ENCODE measurements at places on chromosomes 6 and 20. TPM values are rescaled to one million over a fixed set of nuclear protein-coding genes. Genes with fewer than 3 reads are reported as not detected.

DNA sequence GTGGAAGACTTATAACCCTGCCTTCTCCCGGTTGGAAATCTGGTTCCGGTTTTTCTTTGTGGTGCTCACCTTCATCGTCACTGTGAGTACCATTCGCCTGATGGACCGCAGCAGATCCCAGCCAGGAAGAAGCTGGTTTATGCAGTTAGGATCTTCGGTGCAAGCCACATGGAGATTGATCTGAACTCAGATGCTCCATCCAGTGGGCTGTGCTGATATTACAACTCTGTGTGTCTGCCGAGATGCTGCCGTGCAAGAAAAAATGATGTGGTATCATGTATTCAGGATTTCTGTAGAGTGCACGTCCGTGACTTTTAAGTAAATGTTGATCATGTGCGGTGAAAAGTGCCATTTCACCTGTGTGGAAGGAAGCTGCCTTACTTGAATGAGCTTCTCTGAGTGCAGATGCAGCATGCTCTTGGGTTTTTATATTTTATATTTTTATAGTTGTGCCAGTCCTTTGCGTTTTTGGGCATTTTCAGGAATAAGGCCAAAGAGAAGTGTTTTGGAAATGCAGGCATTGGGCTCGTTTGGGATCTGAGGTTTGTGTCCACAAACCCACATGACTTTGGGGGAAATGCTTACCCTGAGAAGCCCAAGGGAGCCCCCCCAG lies 39.2 kb downstream of the DYNLT1 start:
- peak overlapping the region; percentile 45 for H3K27ac ChIP-seq
- no peak overlapping the region for H3K4me3 ChIP-seq
- peak; percentile 75 for DNase-seq
- peaks cover 4% of the 10 kb centered on the region for H3K36me3 ChIP-seq
- no peaks in the 10 kb centered on the region for H3K27me3 ChIP-seq

DNA sequence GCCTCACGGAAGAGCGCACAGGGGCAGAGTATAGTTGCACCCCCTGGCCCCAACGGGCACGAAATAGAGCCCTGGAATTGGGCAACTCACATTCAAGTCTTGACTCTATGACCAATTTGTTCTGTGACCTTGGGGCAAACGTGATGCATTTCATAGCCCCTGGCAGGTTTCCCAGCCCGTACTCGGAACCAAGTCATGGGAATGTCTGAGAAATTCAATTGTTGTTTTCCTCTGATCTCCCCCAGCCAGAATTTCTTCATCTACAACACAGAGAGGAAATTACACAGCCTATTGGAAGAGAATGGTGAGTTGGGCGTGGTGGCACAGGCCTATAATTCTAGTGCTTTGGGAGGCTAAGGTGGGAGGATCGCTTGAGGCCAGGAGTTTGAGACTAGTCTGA lies 322.3 kb upstream of the SULF2 start:
- no peaks in the 10 kb centered on the region for H3K27me3 ChIP-seq
- no peak overlapping the region for H3K4me3 ChIP-seq
- H3K4me1 ChIP-seq: no peaks in the 10 kb centered on the region
- no peaks in the 10 kb centered on the region for H3K36me3 ChIP-seq
- no peak for DNase-seq

- H3K27me3 ChIP-seq: no peaks in the 10 kb centered on the region
- no peak overlapping the region for H3K27ac ChIP-seq
- no peak overlapping the region for H3K4me3 ChIP-seq
Observed at GRCh38 chr6:147463651-147464050, 44.8 kb upstream of the SAMD5 start.

The LINC00237 gene
- 1.8 TPM for total RNA-seq

DNA sequence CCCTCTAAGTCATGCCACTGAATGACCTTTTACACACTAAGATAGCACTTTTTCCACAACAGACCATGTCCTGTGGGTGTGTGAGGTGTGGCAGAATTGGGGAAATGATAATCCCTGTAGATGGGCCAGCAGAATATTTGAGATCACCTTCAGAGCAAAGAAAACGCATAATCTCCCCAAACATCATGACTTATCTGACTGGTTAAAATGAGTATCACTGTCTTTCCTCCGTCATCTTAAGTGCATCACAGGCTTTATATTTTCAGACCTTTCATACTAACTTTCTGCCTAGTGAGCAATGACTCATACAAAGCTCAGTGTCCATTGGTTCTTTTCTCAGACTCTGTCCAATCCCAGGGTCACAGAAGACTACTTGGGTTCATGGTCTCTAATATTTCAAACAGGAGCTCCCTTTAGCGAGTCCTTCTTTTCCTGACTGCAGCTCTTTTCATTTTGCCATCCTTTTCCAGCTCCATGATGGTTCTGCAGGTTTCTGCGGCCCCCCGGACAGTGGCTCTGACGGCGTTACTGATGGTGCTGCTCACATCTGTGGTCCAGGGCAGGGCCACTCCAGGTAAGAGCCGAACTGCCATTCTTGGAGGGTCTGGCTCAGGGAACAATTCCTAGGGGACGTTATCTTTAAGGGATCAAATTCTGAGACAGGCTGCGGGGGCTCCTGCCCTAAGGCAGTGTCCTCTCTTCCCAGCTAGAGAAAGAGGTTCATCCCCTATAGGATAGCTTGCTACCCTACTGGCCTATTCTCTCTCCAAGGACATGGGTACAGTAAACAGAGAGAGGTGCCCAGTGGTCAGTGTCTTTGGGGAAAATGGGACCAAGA lies at the start of gene HLA-DPB1:
TSS of gene HLA-DPB1 (plus strand) at position 423 of the 838 bp plus-strand sequence. CDS start at position 475, 52 bp downstream.
- DNase-seq: peak; percentile 16
- no peak within 1 kb of the TSS for H3K27ac ChIP-seq
- H3K27me3 ChIP-seq: no peaks in the 10 kb centered on the region
- H3K36me3 ChIP-seq: no peaks in the 10 kb centered on the region

DNA sequence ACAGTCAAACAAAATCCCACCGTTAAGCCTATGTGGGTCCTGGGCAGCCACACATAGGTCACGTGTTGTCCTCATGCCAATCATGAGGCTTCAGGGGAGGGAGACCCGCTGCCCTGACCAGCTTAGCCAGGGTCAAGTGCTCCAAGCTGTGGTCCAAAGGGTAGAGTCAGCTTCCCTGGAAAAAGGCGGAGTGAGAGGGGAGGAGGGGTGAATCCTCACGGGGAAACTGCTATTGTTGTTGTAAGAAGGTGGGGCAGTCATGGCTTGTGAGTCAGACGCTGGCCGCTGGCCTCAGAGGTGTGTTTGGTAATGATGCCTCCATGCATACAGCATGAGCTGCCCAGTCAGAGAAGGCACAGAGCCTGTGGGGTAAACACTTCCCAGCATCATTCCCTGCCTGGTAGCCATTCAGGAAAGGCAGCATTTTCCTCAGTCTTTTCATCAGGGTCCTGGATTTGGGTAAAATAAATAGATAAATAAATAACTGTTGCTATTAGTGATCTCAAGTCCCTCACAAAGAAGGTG lies 8.7 kb downstream of the CST3 start:
- H3K4me1 ChIP-seq: peaks cover 30% of the 10 kb centered on the region
- peak overlapping the region; percentile 37 for H3K27ac ChIP-seq
- H3K4me3 ChIP-seq: no peak overlapping the region
- no peaks in the 10 kb centered on the region for H3K27me3 ChIP-seq
- H3K36me3 ChIP-seq: no peaks in the 10 kb centered on the region

The DCBLD1 gene
- 73.4 TPM for total RNA-seq

The PREP gene
- total RNA-seq: 69.9 TPM

The OLIG3 gene
- total RNA-seq: not detected

GRCh38 chr6:18536591-18537055 lies 149.5 kb downstream of the RNF144B start:
- H3K36me3 ChIP-seq: no peaks in the 10 kb centered on the region
- no peak for DNase-seq
- H3K4me3 ChIP-seq: no peak overlapping the region
- no peaks in the 10 kb centered on the region for H3K27me3 ChIP-seq
- no peaks in the 10 kb centered on the region for H3K4me1 ChIP-seq

GRCh38 chr20:57495978-57496377 lies 29.0 kb downstream of the CTCFL start:
- peaks cover 2% of the 10 kb centered on the region for H3K27me3 ChIP-seq
- H3K27ac ChIP-seq: no peak overlapping the region
- DNase-seq: no peak
- H3K36me3 ChIP-seq: no peaks in the 10 kb centered on the region
- peaks cover 6% of the 10 kb centered on the region for H3K4me1 ChIP-seq
- H3K4me3 ChIP-seq: no peak overlapping the region

The BPIFB1 gene
- not detected for total RNA-seq

DNA sequence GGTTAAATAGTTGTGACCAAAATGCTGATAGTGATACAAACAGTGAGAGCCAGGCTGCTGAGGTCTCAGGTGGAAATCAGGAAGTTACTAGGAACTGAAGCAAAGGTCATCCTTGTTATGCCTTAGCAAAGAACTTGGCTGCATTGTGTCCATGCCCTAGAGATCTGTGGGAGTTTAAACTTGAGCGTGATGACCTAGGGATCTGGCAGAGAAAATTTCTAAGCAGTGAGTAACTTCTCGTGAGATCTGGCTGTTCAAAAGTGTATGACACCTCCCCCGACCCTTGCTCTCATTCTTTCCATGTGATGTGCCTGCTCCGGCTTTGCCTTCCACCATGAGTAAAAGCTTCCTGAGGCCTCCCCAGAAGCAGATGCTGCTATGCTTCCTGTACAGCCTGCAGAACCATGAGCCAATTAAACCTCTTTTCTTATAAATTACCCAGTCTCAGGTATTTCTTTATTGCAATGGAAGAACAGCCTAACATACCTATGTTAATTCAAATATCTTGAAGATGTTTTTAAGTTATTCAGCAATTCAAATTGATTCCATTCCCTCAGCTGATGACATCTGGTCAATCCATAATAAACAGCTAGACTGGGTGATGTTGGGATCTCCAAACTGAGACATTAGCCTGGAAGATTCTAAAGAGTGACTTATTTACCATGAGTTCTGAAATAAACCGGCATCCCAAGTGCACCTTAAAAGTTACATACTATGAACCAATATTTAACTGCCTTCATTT lies 33.8 kb downstream of the KIF16B start:
- no peaks in the 10 kb centered on the region for H3K36me3 ChIP-seq
- no peak overlapping the region for H3K4me3 ChIP-seq
- no peaks in the 10 kb centered on the region for H3K27me3 ChIP-seq
- H3K4me1 ChIP-seq: no peaks in the 10 kb centered on the region
- DNase-seq: no peak
- no peak overlapping the region for H3K27ac ChIP-seq

GRCh38 chr6:10314163-10314955 lies 100.5 kb downstream of the TFAP2A start:
- no peak overlapping the region for H3K27ac ChIP-seq
- H3K4me3 ChIP-seq: no peak overlapping the region
- H3K36me3 ChIP-seq: no peaks in the 10 kb centered on the region
- no peak for DNase-seq

DNA sequence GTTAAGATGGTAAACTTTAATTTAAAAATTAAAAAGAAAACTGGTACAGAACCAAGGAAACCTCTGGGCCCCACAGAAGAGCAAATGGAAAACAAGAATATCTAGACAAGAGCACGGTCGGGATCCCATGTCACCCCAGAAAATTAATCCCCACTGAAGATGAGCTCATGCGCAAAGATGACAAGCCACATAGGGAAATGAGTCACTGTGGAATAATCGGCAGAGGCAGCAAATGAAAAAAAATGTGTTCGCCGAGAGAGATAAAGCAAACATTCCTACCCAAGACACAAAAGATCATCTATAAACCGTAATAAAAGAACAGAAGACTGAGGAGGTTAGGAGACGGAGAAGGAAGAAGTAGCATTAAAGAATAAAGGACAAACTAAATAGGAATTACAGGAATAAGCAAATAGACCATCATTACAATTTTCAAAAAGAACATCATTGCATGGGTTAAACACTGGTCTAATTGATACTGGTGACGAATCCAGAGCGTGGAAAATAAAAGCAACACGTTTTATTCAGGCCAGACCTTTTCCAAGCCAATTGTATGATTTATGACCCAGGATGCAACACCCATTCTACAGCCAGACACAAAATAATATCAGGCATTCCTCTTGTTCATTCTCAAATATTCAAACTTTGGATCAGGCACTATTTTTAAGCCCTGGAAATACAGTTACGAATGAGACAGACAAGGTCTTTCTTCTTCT lies 138.0 kb upstream of the ARID1B start:
- DNase-seq: no peak
- no peak overlapping the region for H3K27ac ChIP-seq
- H3K36me3 ChIP-seq: no peaks in the 10 kb centered on the region
- no peaks in the 10 kb centered on the region for H3K27me3 ChIP-seq
- H3K4me3 ChIP-seq: no peak overlapping the region

The AKAP7 gene
- 5.6 TPM for total RNA-seq

The TBXT gene
- not detected for total RNA-seq

DNA sequence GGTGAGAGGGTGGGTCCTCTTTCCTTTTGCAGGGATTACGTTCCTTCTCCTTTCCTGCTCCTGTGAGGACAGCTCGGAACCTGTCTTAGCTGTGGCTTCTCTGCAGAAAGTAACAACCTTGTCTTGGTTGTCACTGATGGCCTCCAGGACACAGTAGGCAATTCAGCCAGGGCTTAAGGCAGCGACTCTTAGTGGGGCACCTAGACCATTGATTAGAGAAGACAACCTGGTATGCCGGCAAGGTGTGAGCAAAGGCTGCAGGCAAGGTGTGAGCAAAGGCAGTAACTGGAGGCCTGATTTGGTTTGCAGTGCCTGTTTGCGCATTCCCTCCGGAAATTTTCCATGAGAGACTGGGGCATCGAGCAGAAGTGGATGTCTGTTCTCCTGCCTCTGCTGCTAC lies 37.6 kb downstream of the DYNLT1 start:
- peaks cover 4% of the 10 kb centered on the region for H3K36me3 ChIP-seq
- H3K27ac ChIP-seq: no peak overlapping the region
- no peak for DNase-seq
- H3K4me3 ChIP-seq: no peak overlapping the region
- peaks cover 18% of the 10 kb centered on the region for H3K4me1 ChIP-seq

The COL12A1 gene
- 61.8 TPM for total RNA-seq

The PSMB8 gene
- total RNA-seq: 3.9 TPM

DNA sequence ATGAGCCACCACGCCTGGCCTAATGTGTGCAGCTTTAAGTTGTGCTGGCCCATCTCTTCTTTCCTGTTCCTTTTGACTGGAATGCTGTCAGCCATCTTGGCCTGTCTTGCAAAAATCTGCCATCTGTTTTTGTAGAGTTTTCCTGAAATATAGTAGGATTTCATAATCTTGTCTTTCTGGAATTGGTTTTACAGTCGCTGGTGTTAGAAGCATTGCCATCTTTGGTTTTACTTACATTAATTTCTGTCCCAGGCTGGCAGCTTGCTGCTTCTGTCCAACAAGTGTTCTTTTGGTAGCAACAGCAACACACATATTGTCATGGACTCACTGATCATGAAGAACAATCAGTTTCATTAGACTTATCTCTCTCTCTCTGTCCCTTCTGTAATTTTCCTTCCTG lies 29.1 kb upstream of the TULP1 start:
- H3K36me3 ChIP-seq: no peaks in the 10 kb centered on the region
- H3K27me3 ChIP-seq: no peaks in the 10 kb centered on the region
- H3K4me1 ChIP-seq: peaks cover 4% of the 10 kb centered on the region
- no peak overlapping the region for H3K4me3 ChIP-seq
- H3K27ac ChIP-seq: no peak overlapping the region

GRCh38 chr20:42572320-42573016 lies 617.2 kb downstream of the PTPRT start:
- no peak for DNase-seq
- H3K27me3 ChIP-seq: no peaks in the 10 kb centered on the region
- no peak overlapping the region for H3K27ac ChIP-seq

Measured in Caco-2 (cell line).